Pons (tissue), 1 donor: ENCODE measurements at places on chromosomes 2 and 18.

DNA sequence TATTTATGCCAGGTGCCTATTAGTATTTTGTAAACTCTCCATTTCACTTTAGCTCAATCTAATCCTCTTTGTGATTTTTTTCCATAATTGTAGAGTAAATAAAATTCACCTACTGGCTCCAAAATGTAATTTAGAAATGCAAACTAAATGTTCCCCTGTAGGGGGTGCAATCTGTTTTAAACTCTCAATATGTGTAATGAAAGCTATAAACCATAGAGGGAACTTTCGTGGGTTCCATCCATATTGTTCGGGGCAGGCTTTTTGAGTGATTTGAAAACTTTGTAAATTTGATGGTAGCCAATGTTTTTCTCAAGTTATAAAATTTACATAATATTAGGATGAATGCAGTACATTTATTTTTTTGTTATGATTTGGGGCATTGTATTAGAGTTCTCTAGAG, 49.4 kb downstream of the TSPYL6 start:
- DNase-seq, result peak; percentile 75

- no peak for DNase-seq
Measured at GRCh38 chr2:131543385-131543891, 15.8 kb downstream of the CCDC74A start.

GRCh38 chr2:118638453-118638852, 209.0 kb downstream of the EN1 start:
- DNase-seq, result no peak

DNA sequence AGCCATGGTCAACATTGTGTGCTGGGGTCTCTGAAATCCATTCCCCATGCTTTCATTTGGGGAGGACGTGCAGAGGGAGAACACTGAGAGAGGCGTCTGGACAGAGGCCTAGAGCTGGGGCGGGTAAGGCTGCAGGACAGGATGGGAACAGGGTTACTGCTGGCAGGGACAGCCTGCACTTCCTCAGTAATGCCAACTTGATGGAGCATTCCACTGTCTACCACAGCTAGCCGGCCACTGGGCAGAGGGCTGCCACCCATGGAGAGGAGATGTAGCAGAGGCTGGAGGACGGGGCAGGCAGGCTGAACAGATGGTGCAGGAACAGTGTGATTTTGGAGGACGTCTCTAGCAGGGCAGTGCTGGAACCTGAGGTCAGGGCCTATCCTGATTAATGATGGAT, 29.3 kb downstream of the MRPL33 start:
- DNase-seq, result no peak

GRCh38 chr2:67840460-67841068, 222.2 kb downstream of the C1D start:
- peak; percentile 60 for DNase-seq

DNA sequence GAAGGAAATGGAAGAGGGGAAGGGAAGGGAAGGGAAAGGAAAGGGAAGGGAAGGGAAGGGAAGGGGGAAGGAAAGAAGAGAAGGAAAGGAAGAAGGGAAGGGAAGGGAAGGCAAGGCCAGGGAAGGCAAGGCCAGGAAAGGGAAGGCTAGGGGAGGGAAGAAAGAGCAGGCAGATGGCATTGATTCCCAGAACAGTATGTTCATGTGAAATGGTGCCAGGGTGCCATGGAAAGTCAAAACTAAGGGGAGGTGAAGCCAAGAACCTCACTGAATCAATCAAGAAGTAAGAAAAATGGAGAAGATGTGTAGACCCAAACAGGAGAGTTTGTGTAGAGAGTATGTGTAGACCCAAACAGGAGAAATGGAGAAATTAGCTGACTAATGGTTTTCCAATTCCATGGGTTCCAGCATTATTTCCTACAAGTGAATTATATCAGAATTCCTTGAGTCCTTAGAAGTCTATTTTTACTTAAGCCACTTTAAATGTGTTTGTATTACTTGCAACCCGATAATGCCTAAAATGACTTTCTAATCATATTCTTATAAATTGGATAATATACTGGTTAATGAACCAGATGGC, 367.6 kb downstream of the TXNL1 start:
- no peak for DNase-seq
